ENCODE measurements at places on chromosomes 12 and 14.
A peak's percentile ranks its signal among the peaks of the same experiment; 100 is the strongest.

GRCh38 chr12:22588817-22589216 is 36.2 kb upstream of the ETNK1 start:
- peak; percentile 14 for DNase-seq

- no peak for DNase-seq
These were observed 51.4 kb downstream of the C14orf132 start for GRCh38 chr14:96090441-96091148.

DNA sequence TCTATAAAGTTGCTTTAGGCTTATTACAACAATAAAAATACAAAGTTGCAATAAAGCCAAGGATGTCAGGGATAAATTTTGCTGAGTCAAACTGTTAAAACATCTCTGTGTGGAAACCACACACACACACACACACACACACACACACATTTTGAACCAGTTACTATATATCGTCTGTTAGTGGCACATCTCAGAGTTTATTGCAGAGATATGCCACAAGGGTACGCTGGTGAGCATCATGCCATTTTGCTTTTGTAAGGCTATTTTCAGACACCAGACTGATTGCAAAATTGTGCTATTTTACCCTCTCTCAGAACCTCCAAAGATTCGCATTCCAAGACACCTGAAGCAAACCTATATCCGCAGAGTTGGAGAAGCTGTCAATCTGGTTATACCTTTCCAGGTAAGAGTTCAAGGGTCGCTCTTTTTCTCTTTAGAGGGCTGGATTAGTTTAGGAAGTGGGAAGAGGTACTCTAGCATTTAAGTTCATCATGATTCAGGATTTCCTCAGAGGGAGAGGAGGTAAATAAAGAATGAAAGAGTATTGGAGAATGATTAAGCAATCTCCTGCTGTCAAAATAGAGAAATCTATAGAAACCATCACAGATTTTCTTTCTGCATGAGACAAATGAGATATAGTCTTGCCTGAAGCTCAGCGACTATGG is 27.3 kb upstream of the CHPT1 start:
- peak; percentile 20 for DNase-seq

GRCh38 chr12:132302466-132303358 is 26.7 kb downstream of the GALNT9 start:
- DNase-seq: no peak

DNA sequence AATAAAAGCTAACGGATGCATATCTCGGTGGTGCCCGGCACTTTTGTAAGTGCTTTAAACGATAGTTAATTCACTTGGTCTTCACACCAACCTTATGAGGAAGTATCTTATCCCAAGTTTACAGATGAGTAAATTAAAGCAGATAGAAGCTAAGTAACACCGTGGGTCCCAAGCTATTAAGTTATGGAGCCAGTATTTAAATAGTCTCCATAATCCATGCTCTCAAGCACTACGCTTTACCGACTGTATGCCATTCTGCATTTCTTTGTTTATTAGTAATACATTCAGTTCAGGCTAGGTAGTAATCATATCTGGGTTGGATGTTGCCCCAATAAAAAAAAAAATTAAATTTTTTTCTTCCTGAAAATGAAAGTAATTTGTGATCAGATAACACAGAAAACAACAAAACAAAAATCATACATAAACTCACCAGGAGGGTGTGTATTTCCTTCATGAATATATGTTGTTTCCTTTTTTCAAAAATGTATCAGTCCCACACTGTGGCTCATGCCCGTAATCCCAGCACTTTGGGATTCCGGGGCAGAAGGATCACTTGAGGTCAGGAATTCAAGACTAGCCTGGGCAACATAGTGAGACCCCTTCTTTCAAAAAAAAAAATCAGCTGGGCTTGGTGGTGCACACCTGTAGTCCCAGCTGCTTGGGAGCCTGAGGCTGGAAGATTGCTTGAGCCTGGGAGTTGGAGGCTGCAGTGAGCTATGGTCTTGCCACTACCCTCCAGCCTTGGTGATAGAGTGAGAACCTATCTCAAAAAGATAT is 1.4 kb upstream of the M6PR start:
- no peak for DNase-seq

- DNase-seq: no peak
These were observed 6.9 kb upstream of the KRT6B start for GRCh38 chr12:52458861-52459260.

DNA sequence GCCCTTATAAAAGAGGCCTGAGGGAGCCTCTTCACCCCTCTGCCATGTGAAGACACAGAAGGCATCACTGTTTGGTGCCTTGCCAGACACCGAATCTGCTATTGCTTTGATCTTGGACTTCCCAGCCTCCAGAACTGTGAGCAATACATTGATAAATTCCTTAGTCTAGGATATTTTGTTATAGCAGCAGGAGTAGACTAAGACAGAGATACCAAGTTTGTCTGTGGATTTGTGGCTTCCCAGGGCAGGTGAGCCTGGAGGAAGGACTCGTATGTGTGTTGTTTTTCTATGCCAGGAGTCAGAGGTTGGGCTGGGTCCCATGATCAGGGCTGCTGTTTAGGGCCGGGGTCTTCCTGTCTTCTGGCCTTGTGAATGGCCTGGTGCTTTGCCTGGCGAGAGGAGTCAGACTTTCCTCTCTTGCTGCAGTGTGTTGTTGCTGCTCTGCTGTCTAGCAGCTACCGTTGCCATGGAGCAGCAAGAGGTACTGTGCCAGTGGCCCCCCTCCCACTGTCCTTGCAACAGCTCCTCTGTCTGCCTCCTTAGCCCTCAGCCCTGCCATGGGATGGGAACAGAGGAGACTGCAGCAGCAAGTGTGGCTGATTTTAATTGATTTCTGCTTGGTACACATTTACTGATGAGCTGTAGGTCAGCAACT is 111.2 kb downstream of the CHST11 start:
- DNase-seq: no peak

GRCh38 chr12:103268831-103269514 is 226.8 kb downstream of the C12orf42 start:
- DNase-seq: no peak

- no peak for DNase-seq
These were observed 51.3 kb upstream of the NPFF start for GRCh38 chr12:53558631-53559030.

DNA sequence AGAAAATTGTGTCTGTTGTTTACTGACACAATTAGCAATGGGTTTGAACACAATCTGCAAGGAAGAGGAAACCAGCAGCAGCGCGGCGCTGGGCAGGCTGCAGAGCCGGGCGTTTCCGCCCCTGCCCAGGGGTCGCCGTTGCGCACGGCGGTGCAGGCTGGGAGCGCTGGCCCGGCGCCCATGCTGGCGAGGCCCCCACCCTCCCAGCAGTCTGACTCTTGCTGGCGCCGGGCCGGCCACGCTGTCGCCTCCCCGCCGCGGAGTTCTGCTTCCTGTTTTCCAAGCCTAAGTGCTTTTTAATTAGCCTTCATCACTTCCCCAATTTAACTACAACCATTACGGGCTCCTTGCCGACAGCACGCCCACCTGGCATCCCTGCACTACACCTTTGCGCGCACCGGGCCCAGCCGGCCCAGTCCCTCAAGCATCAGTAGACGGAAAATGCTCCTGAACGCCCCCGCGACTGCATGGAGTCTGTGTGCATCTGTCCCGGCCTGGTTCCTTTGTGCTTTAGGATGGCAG is 212.1 kb downstream of the GXYLT1 start:
- DNase-seq: no peak

- DNase-seq: no peak
These were observed 225.3 kb upstream of the PELI2 start for GRCh38 chr14:55892906-55893305.

- DNase-seq: no peak
These were observed 11.8 kb downstream of the FNTB start for GRCh38 chr14:64998455-64998931.

- no peak for DNase-seq
These were observed 10.5 kb upstream of the PPP1R1A start for GRCh38 chr12:54598970-54599369.

DNA sequence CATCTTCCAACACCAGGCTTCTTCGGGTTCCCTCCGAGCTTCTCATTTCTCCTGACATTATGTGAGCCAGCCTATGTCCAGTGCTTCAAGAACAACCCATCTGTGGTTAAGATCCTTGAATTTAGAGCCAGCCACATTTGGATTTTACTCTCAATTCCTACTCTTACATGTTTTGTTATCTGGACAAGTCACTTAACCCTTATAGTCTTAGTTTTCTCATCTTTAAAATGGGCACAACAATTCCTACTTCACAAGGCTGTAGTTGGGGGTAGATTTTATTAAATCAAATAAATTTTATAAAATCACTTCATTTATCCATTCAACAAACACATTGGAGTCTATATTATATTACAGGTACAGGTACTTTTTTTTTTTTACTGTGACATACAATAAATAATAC is 105.5 kb upstream of the SLC38A2 start:
- DNase-seq: no peak

GRCh38 chr14:36070031-36070719 is 106.3 kb downstream of the PTCSC3 start:
- DNase-seq: no peak

GRCh38 chr12:29164477-29165393 is 15.7 kb downstream of the FAR2 start:
- DNase-seq: peak; percentile 66

- DNase-seq: no peak
These were observed 152.7 kb downstream of the RGS6 start for GRCh38 chr14:72084935-72085334.

- no peak for DNase-seq
These were observed 84.8 kb upstream of the KITLG start for GRCh38 chr12:88665071-88665470.

- no peak for DNase-seq
These were observed 205.1 kb upstream of the ABCD2 start for GRCh38 chr12:39824505-39825212.

GRCh38 chr12:100154474-100155247 is 12.0 kb upstream of the BLTP3B start:
- peak; percentile 26 for DNase-seq

- DNase-seq: no peak
These were observed 19.7 kb upstream of the NGB start for GRCh38 chr14:77290705-77291104.

DNA sequence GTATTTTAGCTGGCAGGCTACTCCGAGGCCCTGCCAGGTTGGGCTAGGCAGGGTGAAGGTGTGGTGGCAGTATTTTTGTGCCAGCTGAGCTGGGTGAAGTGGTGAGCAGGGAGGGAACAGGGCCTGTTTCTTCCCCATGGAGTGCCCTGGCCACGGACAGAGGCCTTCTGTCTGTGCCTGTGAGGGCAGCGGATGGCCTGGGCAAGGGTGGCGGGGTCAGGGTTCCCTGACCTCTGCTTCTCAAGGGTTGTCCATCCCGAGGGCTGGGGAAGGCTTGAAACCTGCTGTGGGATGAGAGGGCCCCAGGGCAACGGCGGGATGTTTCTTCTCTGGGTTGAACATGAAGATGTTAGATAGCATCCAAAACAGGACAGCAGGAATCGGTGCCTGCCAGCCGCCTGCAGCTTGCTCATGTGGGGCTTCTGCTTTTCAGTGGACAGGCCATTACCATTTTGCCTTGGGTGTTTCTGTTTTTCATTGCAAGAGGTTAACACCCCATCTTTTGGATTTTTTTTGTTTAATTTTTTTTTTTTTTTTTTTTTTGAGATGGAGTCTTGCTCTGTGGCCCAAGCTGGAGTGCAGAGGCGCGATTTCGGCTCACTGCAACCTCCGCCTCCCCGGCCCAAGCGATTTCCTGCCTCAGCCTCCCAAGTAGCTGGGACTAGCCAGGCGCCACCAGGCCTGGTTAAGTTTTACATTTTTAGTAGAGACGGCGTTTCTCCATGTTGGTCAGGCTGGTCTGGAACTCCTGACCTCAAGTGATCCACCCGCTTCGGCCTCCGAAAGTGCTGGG is 3.3 kb downstream of the MTA1 start:
- DNase-seq: no peak

DNA sequence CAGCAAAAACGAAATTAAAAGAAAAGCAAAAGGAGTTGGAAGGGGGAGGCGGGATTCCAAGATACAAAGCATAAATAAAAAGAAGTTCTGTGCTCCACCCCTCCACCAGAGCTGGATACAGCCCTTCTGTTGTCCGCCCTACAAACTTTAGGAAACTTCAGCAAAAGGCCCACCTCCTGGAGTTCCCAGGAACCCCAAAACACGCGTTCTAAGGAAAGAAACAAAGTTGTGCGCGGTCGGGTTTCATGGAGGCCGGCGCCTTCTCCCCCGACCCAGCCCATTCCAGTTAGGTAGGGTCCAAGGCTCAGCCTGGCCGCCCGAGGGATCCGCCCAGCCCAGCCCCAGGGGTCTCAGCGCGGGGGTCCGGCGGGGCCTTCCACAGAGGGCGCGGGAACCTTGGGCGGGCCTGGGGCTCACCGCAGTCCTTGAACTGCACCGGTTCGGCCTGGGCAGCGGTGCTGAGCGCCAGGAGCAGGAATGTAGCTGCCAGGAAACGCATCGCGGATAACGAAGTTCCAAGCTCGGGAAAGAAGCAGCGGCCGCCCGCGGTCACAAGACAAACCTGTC is at the start of gene NPC2:
Gene NPC2, minus strand, starts transcription at position 530 of the 567 bp plus-strand sequence. Its CDS starts 31 bp downstream, at position 499.
- no peak for DNase-seq

DNA sequence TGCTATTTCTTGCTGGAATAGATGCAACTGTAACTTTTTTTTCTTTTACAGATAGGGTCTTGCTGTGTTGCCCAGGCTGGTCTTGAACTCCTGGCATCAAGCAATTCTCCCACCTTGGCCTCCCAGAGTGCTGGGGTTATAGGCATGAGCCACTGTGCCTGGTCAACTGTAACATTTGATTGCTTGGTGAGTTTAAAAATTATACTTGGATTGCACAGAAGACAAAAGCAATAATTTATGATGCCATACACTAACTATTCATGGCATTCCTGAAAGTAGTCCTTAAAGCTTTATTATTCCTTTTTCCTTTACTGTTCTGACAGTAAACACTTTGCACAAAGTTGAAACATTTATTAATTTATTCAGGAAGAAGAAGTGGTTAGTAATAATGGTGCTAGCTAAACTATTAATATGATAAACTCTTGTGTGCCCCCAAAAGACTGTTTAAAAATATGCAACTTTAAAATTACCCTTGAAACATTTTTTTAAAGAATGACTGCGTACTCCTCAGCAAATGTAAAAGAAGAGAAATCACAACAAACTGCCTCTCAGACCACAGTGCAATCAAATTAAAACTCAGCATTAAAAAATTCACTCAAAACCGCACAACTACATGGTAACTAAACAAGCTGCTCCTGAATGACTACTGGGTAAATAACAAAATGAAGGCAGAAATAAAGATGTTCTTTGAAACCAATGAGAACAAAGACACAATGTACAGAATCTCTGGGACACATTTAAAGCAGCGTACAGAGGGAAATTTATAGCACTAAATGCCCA is 8.3 kb downstream of the PTPRB start:
- DNase-seq: no peak

DNA sequence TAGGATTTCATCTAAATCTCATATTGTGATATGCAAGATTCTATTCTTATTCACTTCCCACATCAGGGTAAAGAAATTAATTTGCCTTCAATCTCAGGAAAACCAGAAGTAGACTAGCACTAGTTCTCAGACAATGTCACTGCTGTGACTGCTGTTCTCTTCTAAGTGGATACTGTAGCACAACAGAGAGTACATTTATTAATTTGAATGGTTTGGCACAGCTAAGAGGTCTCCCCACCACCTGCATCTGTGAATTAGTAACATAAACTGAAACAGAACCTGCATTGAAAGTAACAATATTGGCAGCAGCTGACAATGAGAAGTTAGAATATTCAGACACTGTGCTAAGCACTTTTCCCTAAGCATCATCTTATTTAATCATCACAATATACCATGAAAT is 253.1 kb downstream of the PDZRN4 start:
- no peak for DNase-seq

- no peak for DNase-seq
These were observed 163.0 kb upstream of the NRXN3 start for GRCh38 chr14:78007160-78007559.
